Activated CD8-positive, alpha-beta memory T cell treated with anti-CD3 and anti-CD28 coated beads for 1 hour (primary cell): ENCODE measurements at places on chromosomes 6 and 20.

DNA sequence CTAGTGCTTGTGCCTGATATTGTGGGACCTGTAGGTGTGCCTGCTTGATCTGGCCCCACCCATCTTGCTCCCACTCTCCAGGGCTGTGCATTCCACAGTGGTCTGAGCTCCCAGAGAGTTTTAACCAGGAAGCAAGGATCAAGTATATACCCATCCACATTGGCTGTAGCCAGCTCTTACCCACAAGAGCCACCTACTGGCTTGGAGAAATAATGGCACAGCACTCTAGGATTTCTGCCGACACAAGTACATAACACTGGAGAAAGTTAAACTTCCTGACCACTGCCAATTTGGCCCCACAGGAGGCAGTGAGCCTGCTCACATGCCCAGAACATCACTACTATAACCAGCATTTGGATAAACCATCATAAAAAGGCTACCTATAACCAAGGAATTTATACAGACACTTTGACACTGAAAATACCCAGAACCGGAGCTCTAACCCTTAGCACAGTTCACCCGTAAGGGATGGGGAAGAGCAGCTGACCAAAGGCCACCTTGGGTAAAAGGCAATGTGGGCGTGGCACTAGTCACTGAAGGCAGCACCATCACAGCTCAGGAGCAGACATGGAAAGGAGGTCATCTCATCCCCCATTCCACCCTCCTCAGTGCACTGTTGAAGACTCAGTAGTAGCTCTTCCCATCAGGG, 440.4 kb downstream of the BTBD3 start:
- DNase-seq: no peak

- DNase-seq: no peak
These were observed 8.7 kb downstream of the MMP24OS start for GRCh38 chr20:35269055-35269781.

GRCh38 chr6:168608113-168608400, 167.1 kb downstream of the SMOC2 start:
- DNase-seq: no peak

DNA sequence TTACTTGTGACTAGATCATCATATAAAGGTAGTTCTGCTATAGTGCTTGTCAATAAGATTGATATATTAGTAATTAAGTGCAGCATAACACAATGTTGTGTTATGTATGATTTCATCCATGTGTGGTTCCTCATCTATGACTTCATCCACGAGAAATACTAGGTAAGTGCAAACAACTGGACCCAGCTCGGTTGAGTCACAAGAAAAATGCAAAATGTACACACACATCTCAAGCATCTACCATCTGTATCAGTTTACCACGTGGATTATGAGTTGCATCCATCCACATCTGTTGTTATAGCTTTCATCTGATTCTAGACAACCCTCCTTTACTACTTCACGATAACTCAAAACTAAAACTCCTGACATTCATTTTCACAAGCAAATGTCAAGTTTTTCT, 517.0 kb upstream of the CITED2 start:
- DNase-seq: no peak

DNA sequence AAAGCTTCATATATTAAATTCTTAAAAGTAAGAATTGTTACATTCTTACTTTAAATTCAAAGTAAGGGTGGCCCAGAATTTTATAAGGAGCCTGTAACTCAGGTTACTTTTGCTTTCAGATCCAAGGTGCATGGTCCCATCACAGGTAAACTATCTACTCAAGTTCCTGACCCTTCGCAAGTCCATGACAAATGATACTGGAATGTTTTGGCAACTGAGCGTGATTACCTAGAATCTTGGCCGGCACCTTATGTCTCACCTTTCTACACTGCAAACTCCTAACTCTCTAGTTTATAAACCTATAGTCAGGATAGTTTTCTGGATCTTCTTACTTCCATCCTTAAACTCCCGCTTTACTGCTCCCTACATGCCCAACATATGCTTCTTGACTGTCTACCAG, 67.9 kb upstream of the HMGN3 start:
- DNase-seq: no peak

GRCh38 chr20:50999355-50999754, 23.6 kb downstream of the KCNG1 start:
- DNase-seq: no peak

GRCh38 chr6:144335914-144336313, 50.8 kb downstream of the UTRN start:
- DNase-seq: no peak

DNA sequence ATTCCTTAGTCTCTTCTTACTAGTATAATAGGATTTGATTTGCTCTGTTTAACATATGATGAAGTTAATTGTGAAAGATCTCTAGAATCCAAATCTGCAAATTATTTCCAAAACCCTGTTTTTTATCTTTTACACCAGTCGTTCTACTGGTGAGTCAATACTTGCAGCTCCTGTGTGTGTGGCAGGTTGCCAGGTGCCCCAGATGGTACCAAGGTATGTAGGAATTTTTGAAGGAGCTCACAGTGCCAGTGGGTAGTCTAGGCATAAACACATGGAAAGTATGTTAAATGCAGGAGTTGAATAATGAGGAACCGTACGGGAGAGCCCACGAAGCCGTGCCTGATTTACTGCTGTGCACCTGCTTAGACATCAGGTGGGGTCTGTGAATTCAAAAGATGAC, 192.2 kb downstream of the FARS2 start:
- no peak for DNase-seq

DNA sequence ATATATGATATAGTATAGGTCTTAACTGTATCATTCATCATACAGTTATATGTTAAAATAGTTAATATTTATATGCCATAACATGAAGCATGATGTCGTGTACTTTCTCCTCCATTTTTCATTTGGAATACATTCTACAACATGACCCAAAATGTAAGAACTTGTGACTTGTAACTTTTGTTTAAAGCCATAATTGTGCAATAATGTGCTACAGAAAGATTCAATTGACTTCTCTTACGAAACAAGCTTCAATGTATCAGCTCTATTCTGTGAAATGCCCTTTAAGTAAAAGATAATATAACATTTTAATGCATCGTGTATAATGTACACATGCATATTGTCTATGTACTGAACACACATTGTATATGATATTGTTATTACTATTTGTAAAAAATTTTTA, 76.7 kb upstream of the FABP7 start:
- DNase-seq: no peak

- DNase-seq: no peak
These were observed 106.1 kb downstream of the SLC22A3 start for GRCh38 chr6:160454303-160454702.

GRCh38 chr6:138349891-138350290, 27.8 kb upstream of the SMIM28 start:
- no peak for DNase-seq

DNA sequence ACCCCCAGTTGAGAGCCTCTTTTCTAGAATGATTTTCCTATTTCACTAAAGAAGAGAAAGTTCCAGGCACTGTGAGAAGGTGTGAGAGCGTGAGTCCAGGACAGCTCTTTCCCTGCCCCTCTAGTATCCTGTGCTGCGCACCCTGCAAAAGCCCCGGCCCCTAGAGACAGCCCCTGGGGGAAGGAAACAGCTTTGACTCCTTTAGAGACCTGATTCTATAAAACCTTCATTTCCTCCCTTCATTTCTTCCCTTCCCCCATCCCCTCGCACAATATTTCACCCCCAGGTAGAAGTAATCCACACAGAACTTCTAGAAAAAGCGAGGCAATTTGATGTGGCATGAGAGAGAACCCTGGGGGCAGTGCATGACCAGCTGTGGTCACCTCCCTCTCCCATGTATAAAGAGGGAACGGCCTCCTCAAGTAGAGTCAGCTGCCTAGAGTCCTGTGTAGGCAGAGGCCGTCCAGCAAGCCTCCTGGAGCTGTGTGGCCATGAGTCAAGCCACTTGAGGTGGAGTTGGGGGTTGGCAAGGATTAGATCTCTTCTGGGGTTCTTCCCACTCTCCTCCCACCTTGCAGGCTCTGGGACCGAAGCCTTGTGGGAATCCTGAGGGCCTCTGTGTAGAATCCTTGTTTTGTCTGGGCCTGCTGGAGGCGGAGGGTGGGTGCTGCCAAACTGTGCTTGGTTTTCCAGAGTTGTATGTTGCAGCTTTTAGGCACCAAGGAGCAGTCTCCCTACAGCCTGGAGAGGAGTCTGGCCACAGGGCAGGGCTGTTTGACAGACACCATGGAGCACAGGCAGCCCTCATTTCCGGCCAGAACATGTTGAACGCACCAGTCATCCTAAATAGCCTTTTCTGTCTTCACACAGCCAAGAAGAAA, 41.7 kb downstream of the CHMP4B start:
- DNase-seq: no peak

DNA sequence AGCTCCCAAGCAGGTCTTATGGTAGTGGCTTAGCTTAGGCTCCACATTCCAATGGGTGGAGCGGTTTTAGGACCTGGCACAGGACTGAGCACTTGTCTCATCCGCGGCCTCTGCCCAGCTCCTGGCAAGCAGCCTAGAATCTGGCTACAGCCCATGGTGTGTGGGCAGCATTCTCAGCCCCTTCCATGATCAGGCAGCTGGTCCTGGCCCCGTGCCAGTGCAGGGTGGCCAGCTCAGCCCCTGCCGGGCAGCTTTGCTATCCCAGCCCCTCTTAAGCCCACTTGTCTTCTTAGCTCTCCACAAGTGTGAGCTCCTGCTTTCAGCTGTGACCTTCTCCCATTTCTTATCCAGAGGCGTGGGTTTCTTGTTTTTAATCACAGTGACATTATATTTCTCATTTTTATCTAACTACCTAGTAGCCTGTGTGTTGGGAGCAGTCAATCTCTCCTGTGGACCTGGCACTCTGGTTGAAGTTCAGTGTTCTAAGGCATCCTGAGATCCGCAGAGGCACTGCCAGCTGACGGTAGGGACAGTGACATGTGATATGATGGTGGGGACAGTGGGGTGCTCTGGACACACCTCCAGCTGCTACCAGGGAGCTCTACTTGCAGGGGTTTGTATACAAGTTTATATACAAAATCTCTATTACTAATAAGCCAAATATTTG, 119.9 kb upstream of the PRND start:
- no peak for DNase-seq

GRCh38 chr20:57267158-57267821, 849 bp upstream of the BMP7 start:
- DNase-seq: no peak

GRCh38 chr20:52105442-52106422, 85.8 kb downstream of the ZFP64 start:
- DNase-seq: no peak

DNA sequence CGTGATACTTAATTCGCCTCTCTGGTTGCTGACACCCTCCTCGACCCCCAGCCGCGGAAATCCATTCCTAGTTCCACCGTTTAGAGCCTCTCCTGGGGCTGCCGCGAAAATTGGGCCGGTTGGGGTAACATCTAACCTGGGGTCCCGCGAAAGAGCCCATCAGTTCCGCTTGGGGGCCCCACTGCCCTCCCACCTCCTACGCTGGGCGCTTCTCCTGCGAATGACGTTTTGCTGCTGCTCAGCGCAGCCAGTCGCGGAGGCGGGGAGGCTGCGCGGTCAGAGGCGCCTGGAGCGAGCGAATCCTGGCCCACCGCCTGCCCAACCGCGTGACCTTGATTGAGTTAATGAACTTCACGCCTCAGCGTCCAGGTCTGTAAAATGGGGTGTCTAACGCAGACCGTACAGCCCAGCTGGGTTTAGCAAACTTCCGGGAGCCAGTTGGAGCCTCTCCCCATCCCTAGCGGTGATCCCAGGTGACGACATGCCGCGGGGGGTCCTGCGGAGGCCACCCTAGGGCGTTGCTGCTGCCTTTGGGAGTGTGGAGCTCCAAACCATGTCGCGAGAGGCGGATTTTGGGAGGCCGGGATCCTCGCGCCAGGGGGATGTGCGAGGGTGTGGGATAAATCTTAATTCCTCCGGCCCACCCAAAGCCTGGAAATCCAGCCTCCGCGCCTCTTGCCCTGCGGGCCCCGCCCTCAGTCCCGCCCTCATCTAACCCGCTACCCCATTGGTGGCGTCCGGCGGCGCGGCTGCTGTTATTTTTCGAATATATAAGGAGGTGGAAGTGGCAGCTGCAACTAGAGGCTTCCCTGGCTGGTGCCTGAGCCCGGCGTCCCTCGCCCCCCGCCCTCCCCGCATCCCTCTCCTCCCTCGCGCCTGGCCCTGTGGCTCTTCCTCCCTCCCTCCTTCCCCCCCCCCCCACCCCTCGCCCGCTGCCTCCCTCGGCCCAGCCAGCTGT, at the start of gene CDC25B:
TSS of gene CDC25B (plus strand) at position 800 of the 958 bp plus-strand sequence. CDS start 222 bp downstream, outside the sequence.
- DNase-seq: peak; percentile 87

DNA sequence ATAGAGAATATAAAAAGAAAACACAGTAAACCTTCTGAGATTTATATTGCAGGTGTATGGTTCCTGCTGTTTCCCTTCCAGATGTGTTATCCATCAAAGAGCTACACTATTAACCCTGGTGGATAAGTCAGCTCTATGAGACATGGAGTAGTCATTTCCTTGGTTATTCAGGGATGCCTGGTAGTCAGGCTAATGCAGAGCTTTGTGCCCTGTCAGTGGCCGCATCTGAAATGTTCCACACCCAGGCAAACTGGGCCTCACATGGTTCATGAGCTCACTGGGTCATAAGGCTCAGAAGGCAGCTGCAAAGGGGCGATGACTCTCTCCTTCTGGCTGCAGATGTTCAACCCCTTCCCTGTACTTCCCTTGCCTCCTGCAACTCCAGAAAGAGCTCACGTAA, 473.6 kb downstream of the EPHA7 start:
- no peak for DNase-seq

DNA sequence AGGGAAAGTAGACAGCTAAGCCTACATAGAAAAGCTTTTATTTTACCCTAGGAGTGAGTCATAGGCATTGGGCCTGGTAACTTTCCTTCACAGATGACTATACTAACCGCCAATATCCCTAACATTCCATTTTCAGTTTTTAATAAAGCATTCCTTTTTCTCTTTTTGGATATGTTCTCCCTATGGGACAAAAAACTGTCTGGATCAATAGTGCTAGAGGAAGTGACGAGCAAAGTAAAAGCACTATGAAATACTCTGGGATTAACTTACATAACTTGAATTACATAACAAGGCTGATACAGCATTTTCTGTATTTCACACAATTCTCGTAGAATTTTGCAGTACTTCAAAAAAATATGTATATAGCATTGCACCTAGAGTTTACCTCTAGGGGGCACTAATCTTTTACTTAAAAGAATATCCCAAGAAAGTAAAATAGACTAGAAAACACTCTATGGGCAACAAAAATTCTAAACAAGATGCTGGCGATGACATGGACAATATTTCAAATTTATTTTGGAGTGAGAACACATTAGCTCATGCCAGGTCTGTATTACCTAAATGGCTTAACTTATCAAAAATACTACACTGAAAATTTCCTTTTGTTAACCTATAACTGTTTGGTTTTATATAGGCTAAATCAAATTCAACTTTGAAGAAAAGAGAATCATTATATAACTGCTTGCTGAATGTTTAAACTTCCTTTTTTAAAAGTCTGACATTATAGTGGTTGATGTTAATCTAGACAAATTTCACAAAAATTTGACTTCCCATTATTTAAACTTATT, 66.3 kb upstream of the DST start:
- DNase-seq: no peak

- DNase-seq: no peak
These were observed 283.7 kb downstream of the DHX35 start for GRCh38 chr20:39245685-39246311.

DNA sequence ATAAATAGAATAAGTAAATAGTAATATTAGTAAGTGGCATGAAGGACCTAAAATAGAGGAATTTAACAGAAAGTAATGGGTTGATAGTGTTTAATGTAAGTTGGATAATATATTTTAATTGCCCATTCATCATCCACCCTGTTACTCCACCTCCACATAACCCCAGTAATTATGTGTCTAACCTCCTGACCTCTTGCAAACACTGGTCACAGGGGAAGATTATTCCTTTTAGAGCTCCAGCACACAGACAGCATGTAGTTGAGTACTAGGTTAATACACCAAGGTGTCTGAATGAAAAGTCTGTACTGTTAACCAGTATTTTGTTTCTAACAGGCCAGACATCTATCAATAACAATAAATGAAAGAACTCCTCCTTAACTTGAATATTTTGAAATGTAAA, 92.4 kb upstream of the EYS start:
- DNase-seq: no peak
